ENCODE measurements at places on chromosomes 5 and 9.

- no peak for DNase-seq
Measured at GRCh38 chr9:88373045-88373444, 15.2 kb upstream of the SPIN1 start.

DNA sequence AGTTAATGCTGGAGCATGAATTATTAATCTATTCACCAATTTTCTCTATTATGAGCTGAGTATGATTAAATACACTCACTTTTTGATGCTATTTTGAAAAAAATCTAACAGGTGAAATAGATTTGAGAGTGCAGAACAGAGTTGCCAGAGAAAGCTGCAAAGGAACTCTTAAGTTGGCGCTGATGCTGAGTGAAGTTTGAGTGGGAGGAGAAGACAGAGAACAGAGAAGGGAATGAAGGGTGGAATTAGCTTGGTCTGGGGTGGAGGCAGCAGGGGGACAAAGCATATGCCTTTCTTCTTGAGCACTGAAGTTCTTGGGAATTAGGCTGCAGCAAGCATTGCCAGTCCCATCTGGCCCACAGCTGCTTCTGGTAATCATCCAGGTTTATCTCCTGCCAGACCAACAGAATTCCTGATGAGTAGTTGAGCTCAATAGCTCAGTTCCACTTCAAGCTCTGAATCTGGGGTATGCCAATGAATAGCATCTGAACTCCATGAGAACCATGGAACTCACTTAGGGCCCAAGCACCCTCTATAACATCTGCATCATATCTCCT lies 290.1 kb downstream of the HINT1 start:
- DNase-seq = no peak

- DNase-seq = peak; percentile 73
Measured at GRCh38 chr5:159106193-159106568, 6.5 kb upstream of the EBF1 start.

DNA sequence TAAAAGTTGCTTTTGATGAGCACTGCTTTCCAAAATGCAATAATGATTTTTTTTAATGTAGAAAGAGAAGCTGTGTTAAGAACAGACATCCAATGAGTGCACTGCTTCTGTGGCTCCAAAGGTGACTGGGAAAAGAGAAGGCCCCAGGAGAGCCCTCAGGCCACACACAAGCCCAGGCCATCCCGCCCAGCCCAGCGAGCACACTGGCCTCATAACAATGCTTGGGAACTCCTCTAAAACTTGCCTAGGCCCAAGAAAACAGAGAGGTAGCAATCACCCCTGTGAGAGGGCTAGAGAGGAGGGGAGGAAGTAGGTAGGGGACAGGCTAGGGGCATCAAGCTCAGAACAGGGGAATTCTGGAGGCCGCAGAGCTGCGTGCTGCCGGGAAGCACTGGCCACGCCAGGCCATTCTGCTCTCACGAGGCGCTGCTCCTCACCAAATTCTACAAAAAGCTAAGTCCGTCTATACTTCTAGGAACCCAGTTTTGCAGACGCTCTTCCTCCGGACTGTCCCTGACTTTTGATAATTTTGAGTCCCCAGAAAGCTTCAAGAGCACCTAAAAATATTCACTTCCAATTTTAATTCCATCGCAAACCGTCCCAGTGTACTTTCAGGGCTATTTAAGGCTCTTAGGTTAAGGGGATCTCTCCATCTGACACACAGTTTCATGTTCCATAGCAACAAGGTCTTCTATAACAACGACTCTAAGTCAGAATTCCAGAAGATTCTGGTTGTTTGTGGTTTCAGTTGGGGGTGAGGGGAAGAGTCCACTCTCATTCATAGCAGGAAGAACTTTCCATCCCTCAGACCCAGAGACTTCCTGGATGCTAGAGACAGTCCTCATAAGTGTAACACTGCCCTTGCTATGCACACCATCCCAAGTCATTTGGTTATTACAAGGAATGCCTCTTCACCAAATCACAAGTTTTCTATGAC lies 51.0 kb downstream of the HABP4 start:
- no peak for DNase-seq

GRCh38 chr5:80125022-80125961 lies 90.1 kb downstream of the THBS4 start:
- DNase-seq = no peak

DNA sequence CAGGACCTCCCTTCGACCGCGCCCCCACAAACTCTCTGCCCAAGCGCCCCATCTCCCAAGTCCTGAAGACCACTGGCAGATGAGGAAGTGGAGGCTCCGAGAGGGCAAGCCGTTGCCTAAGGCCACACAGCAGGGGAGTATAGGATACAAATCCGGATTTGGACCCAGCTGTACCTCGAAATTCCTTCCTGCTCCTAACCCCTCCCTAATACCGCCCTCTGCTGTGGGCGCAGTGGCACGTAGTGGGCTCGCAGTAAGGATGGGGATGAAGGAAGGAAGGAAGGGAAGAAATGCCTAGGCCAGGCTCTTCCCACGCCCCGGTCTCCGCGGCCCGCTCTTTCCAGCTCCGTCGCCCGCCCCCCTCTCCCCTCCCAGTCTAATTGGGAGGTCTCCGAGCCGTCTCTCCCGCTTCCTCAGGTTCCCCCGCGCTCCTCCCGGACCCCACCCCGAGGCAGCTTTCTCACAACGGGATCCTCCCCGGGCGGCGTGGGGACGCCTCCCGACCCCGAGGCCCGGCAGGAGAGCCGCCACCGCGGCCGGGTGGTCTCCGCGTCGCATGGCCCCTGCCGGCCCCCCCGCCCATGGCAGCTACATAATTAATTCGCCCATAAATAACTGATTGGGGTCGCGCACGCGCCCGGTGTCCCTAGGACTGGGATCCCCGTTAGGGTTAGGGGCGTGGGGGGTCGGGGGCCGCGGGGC lies 138.9 kb downstream of the C9orf50 start:
- peak; percentile 80 for DNase-seq

GRCh38 chr5:14199902-14200301 lies 56.8 kb downstream of the TRIO start:
- DNase-seq = no peak

DNA sequence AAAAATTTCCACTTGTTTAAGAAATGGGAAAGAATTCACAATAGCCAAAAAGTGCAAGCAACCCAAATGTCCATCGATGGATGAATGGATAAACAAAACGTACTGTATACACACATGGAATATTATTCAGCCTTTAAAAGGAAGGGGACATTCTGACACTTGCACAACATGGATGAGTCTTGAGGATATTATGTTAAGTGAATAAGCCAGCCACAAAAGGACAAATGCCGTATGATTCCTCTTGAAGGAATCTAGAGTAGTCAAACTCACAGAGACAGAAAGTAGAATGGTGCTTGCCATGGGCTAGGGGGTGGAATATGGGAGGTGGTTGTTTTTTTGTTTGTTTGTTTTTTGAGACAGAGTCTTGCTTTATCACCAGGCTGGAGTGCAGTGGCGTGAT lies 3.8 kb upstream of the ATP6V0E1 start:
- no peak for DNase-seq

DNA sequence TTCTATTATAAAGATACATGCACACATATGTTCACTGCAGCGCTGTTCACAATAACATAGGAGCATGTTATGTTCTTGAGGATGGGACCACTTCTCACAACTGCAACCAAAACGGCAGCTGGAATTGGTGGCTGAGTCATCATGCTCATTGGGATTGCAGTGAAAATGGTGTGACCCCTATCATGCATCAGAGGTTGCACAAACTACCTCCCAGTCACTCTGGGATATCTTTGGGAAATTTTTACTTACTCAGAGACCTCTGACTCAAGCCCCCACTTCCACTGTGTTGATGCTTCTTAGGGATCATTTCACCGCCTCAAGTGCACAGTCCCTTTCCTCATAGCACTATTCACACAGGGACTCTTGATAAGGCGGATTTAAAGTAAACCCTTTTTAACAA lies 474.1 kb downstream of the BNC2 start:
- DNase-seq = no peak

- DNase-seq = no peak
Measured at GRCh38 chr9:77218612-77219011, 41.3 kb downstream of the VPS13A start.

- no peak for DNase-seq
Measured at GRCh38 chr9:136886610-136887597, 588 bp downstream of the TRAF2 start.

Data from spleen (tissue), 13 donors.